Neural progenitor cell (in vitro differentiated cells): ENCODE measurements at places on chromosomes 4 and X. TPM values are rescaled to one million over a fixed set of nuclear protein-coding genes. Genes with fewer than 3 reads are reported as not detected.

GRCh38 chr4:36551697-36552214, 270.3 kb downstream of the DTHD1 start:
- no peak for DNase-seq

- no peak for DNase-seq
Observed at GRCh38 chr4:140070973-140071372, 83.0 kb downstream of the MAML3 start.

Gene F8
- total RNA-seq = 4.8 and 9.8 TPM in 2 replicates

DNA sequence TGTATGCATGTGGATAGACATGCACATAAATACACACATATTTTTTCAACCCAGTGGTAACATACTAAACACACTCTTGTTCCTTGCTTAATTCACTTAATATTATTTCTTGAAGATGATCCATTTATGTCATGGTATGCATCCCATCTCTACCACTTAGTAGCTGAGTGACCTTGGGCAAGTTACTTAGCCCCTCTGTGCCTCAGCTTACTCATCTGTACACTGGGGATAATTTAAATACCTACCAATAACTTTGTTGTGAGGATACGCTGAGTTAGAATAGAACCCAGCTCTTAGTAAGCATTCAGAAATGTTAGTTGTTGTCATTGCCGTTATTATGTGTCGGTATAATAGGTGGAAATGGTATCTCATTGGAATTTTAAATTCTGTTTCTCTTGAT, 41.4 kb downstream of the FAM114A1 start:
- no peak for DNase-seq

GRCh38 chr4:162163892-162164759, at the start of gene FSTL5:
Gene FSTL5, minus strand, starts transcription at chr4:162164000. Its CDS starts 52,604 bp downstream, at chr4:162111396.
- DNase-seq = peak; percentile 95

DNA sequence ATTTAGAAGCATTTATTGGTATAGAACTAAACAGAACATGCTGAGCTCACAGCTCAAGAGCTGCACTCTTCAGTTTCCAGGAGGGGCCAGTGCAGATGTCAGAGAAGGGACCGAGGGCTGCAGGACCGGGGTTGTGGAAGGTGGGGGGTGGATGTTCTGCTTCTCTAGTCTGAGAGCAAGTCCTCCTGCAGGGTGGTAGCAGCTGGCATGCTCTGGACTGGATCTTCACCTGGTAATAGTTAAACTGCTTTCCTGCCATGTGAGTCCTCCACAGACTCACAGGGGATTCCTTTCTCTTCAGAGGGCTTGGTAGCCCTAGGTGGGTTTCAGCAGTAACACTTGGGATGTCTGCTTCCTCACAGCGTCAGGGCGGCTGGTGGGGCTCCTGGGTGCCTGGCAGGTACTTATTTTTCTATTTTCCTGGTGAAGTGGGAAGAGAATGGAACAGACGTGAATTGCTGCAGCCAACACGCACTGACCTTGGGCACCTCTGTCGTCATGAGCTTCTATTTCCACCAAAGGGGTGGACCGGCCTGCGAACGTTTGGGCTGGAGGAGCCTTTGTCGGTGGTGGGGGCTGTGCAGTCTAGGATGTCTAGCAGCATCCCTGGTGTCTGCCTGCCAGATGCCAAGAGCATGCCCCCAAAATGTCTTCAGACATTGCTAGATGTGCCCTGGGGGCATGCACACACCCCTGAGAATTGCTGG, 2.5 kb downstream of the MAEA start:
- DNase-seq = no peak

DNA sequence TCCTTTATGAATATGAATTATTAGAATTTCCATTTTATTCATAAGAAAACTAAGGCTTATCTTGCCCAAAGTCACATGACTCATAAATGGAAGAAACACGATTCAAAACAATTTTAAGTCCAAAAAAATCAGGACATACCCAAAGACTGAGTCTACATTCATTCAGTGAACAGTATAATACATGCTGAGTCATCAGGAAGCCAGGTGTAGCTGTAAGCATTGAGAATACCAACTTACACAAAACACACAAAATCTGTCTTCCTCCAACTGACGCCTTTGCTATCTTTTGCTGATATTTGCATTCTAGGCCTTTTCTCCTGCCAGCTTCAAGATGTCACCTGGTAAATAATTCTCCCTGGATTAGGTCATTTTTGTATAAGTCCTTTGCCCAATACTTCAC, 520.1 kb upstream of the GALNT7 start:
- no peak for DNase-seq

Gene MPP1
- total RNA-seq = 0.28 TPM in 1 of 2 replicates, not detected in the other

Gene SOX3
- total RNA-seq = 20.4 and 38.7 TPM in 2 replicates

Gene GPR119
- total RNA-seq = not detected in 2 replicates

DNA sequence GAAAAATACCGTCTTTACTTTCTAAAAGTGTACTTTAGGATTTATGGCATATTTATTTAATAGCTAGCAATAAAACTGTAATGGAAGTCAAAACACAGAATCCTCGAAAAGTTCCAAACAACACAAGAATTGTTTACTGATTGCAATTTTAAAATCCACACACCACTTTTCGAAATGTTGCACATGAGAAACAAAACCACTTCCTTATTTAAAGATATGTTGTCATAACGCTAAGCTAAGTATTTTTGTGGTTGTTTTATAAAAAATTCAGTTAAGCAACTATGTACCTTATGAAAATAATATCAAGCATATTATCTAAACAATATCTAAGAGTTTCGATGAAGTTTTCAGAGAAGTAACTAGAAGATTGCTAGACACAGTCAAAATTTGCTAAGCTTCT, 344 bp downstream of the TMPRSS11D start:
- DNase-seq = no peak

Gene GCNA
- total RNA-seq = 0.62 and 0.97 TPM in 2 replicates

DNA sequence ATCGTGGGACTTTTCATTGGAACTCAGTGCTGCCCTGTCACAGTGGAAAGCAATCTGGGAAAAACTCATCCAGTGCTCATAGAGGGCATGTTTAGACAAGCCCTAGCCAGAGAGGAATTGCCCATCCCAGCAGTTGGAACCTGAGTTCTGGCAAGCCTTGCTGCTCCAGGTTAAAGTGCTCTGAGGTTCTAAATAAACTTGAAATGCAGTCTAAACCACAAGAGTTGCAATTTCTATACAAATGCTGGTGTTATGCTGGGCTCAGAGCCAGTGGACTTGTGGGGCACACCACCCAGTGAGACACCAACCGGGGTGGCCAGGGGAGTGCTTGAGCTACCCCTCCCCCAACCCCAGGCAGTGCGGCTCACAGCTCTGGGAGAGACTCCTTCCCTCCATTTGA, 142.8 kb upstream of the PPP1R2C start:
- DNase-seq = no peak

GRCh38 chr4:1579901-1580691, 104.0 kb downstream of the FAM53A start:
- DNase-seq = peak; percentile 90

Gene SNCA
- total RNA-seq = 5.6 and 11.0 TPM in 2 replicates

Gene AMOT
- 3.8 and 7.5 TPM in 2 replicates for total RNA-seq

DNA sequence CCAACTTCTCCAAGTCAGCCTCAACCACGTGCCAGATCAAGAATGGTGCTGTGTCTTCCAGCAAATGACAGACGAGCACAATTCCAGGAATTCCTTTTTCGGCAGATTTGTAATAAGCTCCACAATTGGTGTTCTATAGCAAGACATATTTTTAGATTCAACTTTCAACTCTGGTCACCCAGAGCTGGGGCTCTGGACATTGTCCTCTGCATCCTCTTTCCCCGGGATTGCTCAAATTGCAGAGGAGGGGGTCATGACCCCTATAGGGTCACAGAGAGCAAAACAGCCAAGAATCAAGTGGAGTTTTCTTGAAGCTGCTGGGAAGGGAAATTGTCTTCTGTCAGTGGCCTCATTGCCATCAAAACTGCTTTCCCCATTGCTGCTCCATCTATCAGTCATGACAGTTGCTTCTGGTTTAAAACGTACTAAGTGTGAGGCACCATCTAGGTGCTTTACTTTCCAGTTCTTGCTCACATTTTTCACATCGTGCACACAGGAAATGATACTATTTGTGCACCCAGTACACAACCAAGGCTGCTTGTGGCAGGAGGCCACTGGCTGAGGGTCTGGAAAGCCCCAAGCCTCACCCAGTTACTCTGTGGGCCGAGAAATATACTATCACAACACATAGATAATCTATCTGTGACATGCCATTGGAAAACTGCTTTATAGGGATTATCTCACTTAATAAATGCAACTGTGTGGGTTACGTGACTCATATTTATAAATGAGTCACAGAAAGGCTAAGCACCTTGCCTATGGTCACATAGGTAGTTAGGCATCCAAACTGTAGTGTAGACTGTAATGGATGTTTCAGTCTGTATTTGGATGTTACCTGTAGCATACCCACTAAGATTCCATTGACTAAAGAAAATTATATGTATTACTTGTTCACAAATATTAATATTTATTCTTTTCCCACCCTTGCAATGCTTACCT, 91.7 kb upstream of the PHOX2B start:
- DNase-seq = no peak

DNA sequence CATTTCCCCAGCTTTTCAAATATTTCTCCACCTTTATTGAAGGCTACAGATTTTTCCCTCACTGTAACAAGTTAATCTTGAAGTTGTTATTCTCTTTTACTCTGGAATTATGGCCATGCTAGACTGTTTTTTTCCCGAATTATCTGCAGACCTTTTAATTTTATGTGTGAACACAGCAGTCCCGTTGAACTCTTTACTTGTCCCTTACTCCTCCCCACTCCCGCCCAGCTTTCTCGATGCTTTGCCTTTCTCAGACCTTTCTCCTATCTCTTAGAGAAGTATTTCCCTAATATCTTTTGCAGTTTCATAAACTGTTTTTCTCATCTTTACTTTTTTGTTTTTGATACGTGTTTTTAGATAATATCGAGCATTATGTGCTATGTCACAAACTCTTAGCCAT, 776 bp downstream of the CEP44 start:
- DNase-seq = peak; percentile 6

- DNase-seq = no peak
Observed at GRCh38 chr4:12360391-12360790, 931.7 kb upstream of the HS3ST1 start.

DNA sequence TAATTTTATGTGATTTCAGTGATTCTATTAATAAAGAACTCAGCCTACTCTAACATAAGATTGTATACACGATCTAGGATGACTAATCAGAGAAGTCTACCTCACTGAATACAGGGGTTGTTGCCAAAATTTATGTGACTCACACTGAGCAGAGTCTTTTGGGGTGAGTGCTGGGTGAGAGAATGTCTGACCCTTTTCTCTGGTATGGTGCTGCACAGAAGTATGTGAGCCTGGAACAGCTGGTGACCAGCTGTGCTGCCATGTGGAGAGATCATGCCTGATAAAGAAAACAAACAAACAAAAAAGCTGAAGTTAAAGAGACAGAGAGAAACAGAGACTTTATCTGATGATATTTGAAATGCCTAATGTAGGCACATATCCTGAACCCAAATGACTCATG, 618.1 kb upstream of the GRIA3 start:
- DNase-seq = no peak

DNA sequence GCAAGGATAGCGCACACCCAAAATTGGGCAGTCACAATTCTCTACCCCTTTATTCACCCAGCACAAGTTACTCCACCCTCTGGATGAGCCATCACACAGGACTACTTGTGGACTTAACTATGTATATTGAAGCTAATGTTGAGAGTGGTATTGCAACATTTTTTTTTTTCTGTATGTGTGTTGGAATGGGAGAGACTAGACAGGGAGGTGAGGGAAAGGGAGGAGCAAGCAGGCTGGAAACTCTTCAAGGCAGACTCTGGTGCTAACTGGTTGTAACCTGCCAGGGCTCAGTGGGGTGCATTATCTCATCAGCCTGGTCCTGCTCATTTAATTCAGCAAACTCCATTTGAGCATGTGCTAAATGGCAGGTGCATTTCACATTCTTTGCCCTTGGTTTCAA, 18.4 kb upstream of the CWH43 start:
- DNase-seq = peak; percentile 33

GRCh38 chr4:119099227-119099810, 36.3 kb upstream of the MYOZ2 start:
- DNase-seq = no peak
